GM23248 (cell line): ENCODE measurements at places on chromosomes 4 and X. TPM values are rescaled to one million over a fixed set of nuclear protein-coding genes. Genes with fewer than 3 reads are reported as not detected.

RAB33A gene
- total RNA-seq: 3.3 and 5.8 TPM in 2 replicates

MAMLD1 gene
- total RNA-seq: 4.1 and 23.1 TPM in 2 replicates

GRCh38 chr4:158818560-158819140 is 49.8 kb downstream of the FNIP2 start:
- no peak for DNase-seq

DNA sequence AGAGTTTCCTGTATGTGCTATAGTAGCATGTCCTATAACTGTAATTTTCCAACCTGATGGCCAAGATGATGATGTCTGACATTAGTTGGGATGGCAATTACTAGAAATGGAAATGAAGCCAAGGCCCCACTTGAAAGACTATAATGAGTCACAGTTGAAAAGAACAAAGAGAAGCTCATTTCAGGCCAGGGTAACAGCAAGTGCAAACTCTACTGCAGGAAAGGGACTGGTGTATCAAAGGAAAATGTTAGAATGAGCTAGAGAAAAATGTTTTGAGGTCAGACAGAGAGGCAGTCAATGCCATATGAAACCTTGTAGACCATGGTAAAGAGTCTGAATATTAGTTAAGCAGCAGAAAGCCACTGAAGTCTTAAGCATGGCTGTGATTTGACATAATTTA is 146.2 kb upstream of the SH3RF1 start:
- DNase-seq: no peak

DNA sequence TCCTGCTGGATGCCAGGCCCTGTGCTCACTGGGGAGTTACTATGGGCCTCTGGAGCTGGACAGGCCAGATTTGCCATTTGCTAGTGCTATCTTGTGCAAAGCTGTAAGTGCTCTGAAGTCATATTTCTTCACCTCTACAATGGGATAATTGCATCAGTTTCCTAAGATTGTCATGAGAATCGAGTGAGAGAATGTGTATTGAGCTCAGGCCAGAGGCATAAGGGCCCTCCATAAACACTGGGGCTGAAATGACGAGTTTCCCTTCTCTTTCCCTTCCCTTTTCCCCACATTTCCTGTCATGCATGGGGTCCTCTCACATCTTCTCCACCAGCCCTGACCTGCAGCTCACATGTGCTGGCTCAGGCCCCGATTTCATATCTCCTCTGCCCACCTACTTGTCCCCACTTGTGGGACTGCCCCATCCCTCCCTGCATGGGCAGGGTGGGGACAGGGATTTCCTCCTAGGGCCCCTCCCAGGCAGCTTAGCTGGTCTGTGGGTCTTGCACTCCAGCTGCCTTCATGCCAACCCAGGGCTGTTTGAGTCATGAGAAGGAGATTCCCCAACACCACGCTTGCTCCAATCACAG is 358.8 kb downstream of the MID1IP1 start:
- no peak for DNase-seq

- peak; percentile 63 for DNase-seq
Observed at GRCh38 chr4:107600436-107600835, 119.6 kb downstream of the PAPSS1 start.

DNA sequence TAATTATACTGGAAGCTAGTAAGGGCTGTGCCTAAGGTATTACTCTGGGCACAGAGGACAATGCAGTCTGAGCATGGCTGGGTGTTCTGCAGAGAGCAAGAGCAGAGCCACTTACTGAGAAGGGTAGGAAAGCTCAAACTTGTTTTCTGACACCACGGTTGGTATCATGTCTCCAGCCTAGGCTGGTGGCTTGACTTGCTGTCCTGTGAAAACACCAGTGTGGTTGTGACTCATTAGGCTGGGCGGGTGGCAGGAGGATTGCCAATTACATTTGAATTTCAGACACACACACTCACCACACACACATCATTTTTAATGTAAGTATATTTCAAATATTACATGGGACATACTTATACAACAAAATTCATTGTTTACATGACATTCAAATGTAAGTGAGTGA is 19.7 kb upstream of the MTM1 start:
- DNase-seq: peak; percentile 65

DNA sequence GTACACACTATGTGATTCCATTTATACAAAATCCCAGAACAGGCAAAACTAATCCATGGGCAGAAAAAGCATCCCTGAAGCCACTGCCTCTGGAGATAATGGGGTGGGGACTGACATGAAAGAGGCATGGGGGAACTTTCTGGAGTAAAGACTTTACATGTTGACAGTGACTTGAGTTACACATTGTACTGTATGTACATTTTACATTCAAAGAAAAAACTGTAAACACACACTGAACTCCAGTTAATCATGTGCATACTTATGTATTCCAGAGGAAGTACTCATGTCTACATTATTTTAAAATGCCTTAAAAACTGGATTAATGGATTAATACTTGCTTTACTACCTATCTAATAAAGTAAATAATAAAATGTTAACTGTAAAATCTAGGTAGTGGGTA is 21.6 kb downstream of the CENPU start:
- DNase-seq: no peak

GRCh38 chr4:184329659-184330400 is 112.2 kb upstream of the ENPP6 start:
- DNase-seq: no peak
